ENCODE measurements at places on chromosomes 12 and 14.

DNA sequence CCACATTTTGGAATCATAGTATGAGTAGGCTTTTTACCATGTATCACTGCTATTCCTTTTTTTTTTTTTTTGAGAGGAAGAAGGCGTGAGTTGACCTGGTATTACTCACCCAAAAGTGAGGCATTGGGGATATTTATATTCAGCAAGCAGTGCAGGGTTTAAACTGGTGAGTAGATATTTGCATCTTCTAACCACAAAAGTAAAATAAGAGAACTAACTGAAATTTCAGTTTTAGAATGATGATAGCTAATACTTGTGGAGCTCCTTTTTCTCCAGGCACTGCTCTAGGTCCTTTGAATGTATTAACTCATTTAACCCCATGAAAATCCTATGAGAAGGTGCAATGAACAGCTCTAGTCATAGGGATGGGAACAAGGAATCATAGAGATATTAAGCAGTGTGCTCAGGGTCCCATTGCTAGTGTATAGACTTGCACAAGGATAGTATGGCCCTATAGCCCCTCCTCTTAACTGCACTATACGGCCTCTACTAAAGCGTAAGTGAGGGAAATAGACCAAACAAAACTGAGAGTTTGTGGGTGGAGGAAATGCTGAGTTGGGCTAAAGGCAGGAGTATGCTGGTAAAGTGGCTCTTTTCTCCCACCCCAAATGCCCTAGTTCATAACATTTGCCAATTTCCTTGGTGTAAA, 104.3 kb upstream of the MAX start:
- DNase-seq: no peak

DNA sequence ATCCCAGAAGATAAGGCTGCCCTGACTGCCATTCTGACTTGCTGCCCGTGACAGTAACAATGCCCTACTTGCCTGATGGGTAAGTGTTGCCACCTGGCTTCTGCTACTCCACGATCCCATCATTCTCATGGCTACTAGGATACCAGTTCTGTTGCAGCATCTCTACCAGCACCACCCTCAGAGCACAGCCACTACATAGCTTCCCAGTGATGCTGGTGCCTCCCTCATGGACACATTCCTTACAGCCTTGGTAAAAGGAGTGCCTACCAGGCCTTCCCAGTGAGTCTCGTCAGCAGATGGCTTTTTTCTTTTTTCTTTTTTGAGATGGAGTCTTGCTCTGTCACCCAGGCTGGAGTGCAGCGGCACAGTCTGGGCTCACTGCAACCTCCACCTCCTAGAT, 84.4 kb upstream of the CMKLR1 start:
- no peak for DNase-seq

- DNase-seq: no peak
Observed at GRCh38 chr12:113138826-113139225, 3.3 kb upstream of the RASAL1 start.

GRCh38 chr12:100114574-100114973, 28.1 kb downstream of the BLTP3B start:
- no peak for DNase-seq

DNA sequence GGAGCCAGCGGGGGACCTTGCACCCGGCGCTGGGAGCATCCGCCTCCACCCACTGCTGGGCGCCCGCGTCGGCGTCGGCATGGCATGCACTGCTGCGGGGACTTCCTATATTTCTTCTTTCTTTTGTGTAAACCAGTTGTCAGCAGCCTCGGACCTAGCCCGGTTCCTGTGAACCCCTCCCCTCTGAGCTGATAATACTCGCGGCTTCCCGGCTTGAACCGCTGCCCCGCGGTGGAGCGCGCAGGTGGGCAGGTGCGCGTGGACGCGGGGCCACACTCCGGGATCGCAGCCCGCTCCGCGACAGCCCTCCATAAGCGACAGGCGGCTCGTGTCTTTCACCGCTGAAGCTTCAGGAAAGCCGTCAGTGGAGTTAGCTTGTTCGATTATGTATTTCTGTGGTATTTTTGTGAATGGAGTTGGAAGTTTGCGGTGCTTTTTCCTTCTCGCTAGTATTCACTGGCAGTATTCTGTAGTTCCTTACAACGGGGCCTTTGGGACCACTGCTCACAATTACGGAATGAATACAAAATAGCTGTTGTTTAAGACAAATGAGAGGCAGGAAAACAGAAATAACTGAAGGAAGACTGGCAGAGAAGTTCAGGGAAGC, 870 bp downstream of the BMAL2 start:
- DNase-seq: no peak

DNA sequence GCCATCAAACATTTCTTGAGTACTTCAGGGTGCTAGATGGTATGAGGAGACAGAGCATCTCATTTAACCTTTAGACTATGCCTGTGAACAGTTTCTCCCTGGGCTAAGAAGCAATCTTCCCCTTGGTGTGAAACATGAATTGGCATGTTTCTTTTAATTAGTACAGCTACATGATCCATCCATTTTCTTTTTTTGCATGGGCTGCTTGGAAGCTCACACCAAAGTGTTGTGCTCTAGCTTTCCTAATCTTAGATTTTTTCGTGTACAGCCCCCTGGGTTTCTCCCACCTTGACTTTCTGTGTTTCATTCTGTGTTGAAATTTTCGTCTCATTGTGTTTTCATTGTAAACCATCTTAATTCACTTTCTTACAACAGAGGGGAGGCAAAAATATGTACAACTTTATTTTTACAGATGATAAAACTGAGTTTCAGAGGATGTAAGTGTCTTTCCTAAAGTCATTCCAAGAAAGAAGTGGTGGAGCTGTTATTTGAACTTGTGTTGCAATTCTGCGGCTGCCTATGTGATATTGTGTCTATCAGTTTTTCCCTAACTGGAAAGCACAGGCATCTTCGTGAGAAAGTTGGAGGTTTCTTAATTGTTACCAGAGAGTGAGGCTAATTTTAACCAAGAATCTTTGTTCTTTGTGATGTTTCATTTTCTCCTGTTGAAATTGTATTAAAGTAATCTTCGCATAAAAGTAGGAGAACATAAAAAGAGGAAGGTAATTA, 64.5 kb downstream of the DAAM1 start:
- no peak for DNase-seq

DNA sequence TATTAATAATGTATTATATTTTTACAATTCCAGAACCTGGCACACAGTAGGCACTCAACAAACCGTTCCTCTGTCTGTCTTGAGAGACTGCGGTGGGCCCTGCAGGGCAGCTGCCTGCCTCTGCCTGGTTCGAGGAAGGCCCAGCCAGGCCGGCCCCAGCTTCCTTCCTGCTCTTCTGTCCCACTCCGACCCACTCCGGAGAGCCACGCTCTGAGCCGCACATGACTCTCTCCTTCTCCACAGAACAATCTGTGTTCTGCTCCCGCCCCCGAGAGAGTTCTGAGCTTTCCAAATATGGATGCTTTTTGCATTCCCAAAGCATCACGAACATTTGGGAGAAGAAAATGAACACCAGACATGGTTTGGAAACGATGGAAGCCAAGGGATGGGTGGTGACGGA, 57.3 kb downstream of the TTC7B start:
- DNase-seq: no peak

DNA sequence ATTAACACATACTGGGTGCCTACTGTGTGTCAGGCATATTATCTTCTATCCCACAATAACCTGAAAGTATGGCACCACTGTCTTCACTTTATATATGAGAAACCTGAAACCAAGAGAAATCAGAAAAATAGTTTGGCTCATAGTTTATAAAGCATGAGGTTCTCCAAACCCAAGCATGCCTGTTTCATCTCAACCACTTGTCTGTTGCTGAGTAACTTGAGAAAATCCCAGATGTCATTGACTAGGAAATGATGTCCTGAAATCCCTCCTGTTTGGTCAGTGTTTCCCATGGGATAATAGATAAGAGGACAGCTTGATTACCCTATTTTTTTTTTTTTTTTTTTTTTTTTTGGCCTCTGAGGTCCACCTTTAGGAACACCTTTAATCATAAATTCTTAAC, 2.6 kb upstream of the IFNG-AS1 start:
- no peak for DNase-seq

DNA sequence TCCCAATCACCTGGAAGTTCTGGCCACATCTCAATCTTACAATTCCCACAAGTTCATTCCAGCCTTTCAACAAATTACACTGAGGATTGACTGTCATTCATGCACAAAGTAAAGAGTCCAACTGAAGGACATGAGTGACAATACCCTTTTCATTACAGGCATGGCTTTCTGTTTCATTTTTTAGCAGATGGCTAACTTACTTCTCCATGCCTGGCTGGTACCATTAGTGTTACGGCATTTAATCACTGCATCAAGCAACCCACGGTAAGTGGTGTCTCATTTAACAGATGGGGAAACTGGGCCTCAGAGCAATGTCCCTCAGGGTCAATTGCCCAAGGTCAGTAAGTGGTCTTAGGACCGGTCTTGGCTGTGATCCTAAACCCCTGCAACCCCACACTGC, 114.4 kb downstream of the PRICKLE1 start:
- no peak for DNase-seq

DNA sequence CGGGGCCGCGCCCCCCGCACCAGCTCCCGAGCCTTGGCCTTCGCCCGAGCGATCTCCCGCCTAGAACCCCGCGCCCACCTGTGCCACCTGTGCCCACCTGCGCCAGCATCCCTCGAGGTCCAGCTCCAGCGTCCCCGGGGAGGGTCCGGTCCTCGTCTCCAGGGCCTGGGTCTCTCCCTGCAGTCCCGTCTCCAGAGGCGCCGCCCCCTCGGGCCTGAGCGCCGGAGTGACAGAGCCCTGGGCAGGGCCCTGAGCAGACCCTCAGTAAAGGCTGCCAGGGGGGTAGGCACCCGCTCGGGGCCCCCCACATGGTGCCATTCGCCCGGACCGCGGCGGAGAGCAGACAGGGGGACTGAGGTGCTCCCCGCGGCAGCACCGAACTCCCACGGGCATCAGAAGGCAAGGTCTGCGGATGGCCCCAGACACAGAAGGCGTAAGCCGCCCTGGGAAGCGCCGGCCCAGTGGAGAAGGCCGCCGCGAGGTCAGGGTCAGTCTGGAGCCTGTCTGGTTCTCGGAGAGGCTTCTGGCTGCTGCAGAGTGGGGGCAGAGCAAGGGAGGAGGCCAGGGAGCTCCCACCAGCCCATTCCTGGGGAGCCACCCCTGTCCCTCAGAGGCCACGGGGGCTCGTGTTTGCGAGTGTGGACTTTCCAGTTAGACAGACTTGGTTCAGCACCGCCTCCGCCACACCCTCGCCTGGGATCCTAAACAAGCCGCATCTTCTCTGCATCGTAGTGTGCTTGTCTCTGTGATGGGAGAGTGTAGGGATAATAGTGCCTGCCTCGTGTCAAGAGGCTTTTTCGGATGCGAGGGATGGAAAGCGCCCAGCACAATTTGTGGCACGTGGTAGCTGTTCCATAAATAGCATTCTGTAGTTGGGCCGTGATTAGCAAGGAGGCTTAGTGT, 1.1 kb upstream of the PPP1R13B start:
- DNase-seq: no peak

- no peak for DNase-seq
Observed at GRCh38 chr14:104341532-104342434, 203.4 kb downstream of the KIF26A start.

DNA sequence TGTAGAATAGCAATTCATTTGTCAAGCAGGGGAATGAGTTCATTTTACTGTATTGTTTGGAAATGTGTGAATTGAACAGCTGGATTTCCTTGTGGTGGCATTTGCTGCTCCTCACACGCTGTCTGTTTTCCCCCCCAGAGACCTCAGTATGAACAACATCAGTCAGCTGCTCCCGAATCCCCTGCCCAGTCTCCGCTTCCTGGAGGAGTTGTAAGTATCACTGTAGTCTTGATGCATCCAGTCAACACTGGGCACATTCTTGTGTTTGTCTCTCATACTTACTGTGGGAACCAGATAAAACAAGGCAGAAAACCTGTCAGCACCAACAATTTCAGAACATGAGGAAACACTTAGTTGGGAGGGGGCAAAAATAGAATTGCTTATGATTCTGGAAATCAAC, 64.9 kb downstream of the LGR5 start:
- no peak for DNase-seq

DNA sequence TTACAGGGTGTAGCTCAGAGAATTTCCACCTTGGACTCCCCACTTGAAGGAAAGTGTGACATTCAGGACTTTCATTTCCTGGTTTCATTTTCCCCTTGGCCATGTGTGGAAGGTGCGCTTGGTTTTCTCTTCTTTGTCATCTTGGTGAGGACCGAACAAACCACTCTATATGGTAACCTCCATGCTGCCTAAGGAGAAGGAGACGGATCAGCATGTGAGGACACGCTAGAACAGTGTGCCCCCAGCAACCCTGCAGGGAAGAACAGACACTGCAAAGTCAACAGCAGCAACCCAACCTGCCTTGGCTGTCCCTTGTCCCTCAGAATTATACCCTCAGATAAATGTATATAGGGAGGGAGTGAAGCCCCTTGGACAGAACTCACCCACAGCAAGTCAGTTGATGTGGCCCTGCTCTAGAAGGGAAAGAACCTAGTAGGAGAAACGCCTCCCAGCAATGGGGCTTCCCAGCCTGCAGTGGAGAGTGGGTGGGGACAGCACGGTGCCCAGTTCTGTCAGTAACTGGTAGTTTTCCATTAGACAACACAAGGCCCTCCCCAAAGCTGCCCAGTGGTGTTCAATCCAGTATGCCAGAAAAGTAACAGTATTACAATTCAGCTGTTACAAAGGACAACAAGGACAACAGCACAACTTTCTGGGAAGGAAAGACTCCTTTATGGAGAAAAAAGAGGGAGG, 18.9 kb upstream of the COCH start:
- no peak for DNase-seq

DNA sequence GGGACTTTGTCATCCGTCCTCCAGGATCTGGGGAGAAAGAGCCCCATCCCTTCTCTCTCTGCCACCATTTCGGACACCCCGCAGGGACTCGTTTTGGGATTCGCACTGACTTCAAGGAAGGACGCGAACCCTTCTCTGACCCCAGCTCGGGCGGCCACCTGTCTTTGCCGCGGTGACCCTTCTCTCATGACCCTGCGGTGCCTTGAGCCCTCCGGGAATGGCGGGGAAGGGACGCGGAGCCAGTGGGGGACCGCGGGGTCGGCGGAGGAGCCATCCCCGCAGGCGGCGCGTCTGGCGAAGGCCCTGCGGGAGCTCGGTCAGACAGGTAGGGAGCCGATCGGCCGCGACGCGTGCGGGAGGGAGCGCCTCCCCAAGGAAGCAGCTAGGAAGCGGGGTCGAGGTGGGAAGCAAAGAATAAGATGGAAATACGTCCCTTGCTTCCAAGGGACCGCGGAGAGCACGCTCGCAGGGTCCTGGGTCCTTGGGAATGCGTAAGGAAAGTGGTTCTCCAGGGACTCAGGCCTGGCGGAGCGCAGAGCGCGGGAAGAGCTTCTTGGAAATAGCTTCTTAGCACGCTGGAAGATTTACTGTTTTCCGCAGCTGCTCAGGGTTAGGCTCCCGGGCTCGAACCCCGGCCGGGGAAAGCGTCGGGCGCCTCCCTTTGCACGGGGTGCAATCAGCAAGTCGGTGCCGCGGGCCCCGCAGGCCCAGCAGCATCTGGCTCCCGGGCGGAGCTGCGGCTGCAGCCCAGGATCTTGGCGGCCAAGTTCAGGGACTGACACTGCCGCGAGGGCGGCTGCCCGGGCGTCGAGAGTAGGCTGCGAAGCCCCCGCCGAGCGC, 457 bp downstream of the SOCS2 start:
- no peak for DNase-seq

GRCh38 chr12:64318605-64319004, 72.0 kb downstream of the C12orf56 start:
- DNase-seq: peak; percentile 39

Data from smooth muscle cell of the brain vasculature (primary cell).